NCI-H2171 treated with DMSO at 0.1 percent for 48 hours (cell line): ENCODE measurements at places on chromosomes 2 and 18.

- DNase-seq: no peak
Measured at GRCh38 chr2:56754066-56754615, 570.4 kb downstream of the CCDC85A start.

DNA sequence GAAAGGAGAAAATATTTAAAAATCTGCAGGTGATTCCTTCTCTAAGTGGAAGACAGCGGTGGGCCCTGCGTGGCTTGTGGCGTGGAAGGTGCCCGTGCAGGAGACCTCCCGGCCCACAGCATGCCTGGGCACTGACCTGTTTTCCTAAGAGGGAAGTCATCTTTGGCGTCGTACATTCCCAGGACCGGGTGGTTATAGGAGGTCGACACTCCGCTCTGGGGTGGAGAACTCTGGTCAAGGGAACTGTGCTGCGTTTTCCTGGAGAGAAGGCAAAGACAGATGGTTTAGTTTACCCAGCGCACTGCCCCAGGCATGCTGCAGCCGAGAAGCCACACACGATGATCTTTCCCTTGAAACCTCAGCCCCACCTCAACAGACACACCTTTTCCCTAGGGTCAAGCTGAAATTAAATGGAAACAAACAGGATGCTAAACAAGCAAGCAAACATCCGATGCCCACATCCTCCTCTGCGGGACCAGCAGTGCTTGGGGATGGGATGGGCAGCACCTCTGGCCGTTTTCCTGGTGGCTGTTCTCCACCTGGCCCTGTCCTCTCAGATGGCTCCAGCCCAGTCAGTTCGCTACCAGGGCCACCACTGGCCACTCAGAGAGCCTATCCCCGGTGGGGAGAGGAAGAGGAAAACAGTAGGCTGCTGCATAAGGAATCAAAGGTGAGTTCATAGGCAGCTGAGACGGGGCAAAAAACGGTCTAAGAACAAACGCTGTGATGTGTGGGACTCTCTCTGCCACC is 244.1 kb downstream of the HDAC4 start:
- DNase-seq: no peak

DNA sequence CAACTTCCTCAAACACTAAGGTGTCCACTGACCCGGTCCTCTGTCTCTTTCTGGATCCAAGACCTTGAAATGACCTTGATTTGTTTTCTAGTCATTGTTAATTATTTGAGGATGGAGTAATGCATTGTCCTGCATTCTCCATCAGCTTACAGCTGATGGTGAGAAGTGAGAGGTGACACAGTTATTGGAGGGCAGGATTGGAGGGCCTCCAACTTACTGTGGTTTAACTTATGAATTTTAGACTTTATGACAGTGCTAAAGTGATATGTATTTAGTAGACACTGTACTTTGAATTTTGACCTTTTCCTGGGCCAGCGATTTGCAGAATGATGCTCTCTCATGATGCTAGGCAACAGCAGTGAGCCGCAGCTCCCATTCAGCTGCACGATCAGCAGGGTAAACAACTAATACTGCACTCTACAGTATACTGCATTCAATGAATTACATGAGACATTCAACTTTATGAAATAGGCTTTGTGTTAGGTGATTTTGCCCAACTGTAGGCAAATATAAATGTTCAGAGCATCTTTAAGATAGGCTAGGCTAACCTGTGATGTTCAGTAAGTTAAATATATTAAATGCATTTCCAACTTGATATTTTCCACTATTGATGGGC is 200.0 kb upstream of the MEX3C start:
- DNase-seq: no peak

GRCh38 chr18:23154823-23155500 is 19.7 kb downstream of the CABLES1 start:
- no peak for DNase-seq

DNA sequence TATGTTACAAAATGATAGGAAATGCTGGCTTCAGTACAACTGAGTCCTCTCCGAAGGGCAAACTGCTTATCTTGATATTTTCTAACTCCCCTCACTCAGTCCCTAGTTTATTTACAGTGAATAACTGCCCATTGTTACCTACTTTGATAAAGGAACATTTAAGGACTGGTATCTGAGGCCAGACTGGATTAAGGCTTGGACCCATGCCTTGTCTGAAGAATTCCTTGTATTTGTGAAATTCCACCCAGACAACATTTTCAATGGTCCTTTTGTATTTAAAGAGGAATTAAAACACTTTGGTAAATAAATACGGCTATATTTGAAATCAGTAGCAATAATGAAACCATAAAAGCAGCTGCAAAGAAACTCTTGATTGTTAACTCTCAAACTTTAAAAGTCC is 58.3 kb downstream of the PELI1 start:
- no peak for DNase-seq

GRCh38 chr2:43149482-43150107 is 76.8 kb downstream of the ZFP36L2 start:
- no peak for DNase-seq

DNA sequence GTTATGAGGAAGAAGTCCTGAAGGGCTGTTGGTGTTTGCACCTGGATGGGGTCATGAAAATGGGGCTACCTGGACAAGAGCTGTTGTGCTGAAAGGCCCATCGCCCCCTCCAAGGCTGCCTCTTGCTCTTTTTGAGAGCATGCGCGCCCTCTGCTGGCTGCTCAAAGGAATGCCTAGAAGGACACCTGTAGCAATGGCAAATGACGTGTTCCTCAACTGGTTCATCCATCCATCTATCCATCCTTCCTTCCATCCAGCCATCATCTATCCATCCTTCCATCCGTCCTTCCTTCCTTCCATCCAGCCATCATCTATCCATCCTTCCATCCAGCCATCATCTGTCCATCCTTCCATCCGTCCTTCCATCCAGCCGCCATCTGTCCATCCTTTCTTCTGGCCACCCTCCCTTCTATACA is 17.2 kb upstream of the RPL31 start:
- DNase-seq: peak; percentile 49

DNA sequence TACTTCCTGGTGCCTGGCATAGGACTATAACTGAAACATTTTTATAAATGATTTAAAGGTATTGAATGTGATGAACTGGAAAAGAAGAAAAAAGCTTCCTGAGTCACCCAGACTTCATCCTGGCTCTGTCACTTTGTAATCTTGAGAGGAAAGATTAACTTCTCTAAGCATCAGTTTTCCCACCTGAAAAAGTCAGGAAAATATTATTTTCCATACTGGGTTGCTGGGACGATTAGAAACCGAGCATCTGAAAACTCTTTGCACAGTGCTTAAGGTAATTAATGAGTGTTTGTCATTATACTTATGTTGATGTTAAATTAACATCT is 71.8 kb downstream of the FMNL2 start:
- DNase-seq: no peak

GRCh38 chr2:121196849-121197155 is 88.2 kb downstream of the TFCP2L1 start:
- no peak for DNase-seq

DNA sequence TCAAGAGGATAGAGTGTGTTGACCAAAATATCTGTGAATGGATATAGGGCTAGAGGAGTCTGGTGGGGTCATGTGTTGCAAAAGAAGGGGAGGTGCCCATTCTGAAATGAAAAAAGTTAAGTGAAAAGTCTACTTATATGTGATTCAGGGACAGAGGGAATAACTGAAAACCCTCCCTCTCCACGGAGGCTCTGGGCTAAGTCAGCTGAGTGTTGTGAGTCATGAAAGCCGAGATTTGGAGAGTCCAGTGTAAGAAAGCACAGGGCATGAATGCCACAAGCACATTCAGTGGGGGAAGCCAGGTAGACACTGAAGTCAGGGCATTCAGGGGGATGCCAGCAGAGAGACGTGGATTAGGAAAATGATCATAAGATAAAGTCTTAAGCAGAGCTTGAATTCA is 871.9 kb downstream of the TSN start:
- DNase-seq: no peak

DNA sequence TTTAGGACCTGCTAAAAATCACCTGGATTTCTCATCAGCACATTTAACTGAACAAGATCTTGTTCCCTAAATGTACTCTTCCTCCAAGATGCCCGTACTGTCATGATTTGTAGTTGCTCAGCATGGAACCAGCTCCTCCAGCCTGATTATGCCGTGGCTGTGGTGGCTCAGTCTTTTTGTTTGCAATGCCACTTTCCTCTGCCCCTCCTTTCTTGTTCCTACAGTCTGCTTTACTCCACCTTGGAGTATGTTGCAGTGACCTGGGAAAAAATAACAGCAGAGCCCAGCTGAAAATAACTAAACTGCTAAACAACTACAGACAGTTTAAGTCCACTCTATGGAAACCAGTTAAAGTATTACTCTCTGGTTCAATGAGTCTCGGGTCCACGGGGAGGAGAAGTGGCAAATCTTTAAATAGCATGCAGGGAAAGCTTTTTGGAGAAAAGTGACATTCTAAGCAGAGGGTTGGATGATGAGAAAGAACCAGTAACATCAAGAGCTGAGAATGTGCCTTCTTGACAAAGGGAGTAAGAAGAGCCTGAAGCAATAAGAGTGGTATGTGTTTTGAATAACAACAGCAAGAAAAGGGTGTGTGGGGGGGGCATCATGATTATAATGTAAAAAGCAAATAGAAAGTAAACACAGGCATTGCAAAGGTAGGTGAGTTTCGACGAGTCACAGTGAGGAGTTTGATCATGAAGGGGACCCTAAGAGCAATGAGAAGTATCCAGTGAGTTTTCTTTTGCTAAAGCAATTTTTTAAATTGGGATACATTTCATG is 225.7 kb downstream of the TMX3 start:
- no peak for DNase-seq

DNA sequence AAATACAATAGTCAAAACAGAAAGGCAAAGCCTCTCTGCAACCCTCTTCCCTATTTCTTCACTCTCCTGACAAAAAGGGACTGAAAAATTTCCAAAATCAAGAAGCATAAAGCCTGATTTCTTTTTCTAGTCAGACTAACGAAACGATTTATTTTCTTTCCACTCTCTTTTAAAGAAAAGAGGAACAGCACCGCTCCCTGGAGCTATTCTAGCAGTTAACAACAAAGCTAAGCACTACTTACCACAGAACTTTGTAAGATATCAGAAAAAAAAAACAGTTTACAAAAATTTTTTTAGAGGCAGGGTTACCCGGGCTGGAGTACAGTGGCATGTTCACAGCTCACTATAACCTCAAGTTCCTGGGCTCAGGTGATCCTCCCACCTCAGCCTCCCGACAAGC is 14.4 kb upstream of the FHL2 start:
- no peak for DNase-seq

- DNase-seq: no peak
Measured at GRCh38 chr2:132438691-132439090, 22.1 kb downstream of the GPR39 start.

DNA sequence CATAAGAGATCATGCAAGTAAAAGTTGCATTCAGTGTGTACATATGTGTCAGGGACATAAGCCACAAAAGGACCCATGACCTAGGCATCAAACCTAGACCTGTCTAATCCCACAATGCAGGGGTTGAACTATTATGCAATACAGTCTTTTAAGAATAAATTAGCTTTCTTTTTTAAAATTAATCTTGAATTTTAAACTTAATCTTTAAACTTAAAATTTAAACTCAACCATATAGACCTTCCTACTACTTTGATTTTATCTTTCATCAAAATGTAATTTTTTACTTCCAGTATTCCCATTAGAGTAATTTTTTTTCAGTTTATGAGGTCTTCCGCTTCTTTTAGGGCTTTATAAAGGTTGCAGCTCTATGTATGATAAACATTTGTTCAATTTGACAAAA is 702.9 kb downstream of the SUCLG1 start:
- no peak for DNase-seq
